ENCODE measurements at places on chromosomes 5 and 9.

DNA sequence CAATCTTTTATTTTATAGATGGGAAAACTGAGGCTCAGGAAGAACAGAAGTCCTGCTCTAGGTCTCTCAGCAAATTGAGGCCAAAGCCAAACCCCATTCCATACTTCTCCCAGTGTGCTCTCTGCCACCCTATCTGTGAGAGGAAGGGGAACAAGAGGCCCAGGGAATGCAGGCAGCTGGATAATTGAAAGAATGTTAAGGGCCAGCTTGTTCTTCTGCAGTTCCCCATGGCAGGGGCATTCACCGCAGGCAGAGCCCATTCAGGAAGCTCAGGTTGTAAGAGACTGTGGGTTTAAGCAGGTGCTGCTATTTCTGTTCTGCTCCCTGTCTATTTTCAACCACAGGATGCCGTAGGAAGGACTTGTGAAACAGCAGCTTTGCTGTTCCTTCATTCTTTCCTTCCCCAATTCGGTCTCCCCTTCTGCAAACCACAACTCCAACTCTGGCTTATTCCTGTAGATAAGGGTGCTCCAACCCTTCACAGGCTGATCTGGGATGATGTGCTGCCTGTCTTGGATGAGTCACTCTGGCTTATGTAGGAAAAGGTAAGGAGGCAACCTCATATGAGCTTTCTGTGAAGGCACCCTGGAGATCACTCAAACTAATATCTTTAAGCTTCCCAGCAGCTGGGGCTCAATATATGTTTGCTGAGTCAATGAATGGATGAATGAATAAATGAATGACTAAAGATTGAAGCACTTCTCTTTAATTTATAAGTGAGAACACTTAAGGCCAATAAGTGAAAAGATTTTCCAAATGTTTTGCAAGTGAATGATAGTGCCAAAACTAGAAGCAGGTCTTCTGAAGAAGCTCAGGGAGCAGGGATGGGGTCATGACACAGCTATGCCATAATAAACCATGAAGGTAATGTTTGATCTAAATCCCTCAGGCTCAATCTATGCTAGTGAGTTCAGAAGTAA is 377.6 kb downstream of the BRINP1 start:
- DNase-seq, result no peak

- DNase-seq, result no peak
Measured at GRCh38 chr9:130254747-130255630, 10.6 kb upstream of the HMCN2 start.

DNA sequence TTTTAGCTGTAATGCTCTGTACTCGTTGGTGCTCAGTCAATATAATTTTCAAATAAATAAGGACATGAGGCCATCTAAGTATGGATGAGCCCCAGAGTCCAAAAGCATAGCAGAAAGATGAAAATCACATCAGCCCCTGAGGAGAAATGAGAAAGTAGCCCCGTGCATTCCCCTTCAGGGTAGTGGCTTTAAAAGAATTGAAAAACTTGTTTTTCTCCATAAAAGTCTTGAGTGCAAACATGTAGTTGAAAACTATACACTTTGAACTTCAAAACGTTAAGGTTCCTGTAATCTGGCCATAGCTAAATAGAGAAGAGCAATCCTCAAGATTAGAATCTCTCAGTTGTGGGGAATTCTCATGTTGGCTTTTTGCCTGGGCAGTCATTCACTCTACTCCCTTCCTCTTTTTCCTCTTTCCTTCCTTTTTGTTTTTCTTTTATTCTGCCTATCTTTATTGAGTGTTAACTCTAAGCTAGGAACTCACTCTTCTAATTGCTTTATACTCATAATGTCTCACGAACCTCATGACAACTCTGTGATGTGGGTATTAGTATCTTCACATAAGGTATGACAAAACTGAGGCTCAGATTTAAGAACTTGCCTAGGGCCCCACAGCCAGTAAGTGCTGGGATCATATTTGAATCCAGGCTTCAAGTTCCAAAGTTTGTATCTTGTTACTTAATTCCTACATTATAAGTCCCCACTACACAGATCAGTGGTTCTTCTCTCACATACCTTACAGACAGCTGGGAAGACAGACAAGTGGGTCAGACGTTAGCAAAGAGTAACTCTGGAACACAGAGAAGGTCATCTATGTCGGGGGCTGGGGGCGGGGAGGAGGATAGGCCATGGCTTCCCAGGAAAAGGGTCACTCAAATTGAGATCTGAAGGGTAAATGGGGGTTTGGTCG is 46.4 kb upstream of the ABCA1 start:
- no peak for DNase-seq

DNA sequence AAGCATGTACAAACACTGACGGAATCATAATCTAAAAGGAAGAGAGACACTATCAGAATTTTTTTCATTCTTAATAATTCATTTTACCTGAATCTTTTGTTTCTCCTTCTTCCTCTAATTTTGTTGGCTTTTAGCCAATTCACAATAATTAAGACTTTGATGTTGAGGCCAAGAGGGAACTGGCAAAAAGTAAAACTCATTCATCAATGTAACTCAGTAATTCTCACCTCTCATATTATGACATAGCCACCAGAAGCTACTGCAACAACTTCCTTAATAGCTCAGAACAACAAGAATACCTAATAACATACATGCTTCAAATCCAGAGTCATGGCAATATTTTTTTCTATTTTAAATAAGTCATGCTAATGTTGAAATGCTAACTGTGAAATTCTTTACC is 64.5 kb downstream of the MCTP1 start:
- DNase-seq, result no peak

GRCh38 chr9:70561786-70562395 is 147.4 kb upstream of the KLF9 start:
- no peak for DNase-seq

DNA sequence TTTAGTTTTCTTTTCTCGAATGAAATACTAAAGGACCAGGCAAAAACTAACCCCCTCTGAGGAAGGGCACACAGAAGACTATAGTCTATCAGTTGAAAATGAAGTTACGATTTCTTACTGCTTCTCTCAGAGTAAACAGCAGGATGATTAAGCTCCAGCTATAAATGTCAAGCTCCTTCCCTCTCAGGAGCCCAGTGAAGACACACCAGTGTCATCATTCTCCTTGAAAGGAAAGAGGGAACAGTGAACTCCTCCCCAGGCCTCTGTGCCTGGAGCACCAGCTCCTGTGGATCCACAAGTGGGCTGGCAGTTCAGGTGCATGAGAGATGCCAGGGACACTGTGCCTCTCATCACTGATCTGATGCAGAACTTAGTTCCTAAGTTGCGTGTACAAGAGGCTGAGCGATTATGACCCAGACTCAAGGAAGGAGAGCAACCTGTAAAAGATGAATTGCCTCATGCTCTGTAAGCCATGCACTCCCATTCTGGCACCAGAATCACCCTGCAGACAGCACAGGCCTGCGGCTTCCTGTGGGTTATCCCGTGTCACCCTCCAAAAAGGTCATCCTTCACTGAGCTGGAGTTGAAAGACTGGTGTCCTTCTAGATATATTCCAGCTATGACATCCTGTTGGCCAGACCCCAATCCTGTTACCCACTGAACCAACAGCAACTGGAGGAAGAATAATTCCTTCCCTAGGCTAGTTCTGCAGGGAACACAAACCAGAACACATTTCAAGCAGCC is 394.0 kb downstream of the SEMA5A start:
- no peak for DNase-seq

- DNase-seq, result no peak
Measured at GRCh38 chr9:32906213-32906612, 95.2 kb downstream of the APTX start.

GRCh38 chr5:75363726-75364495 is 26.9 kb downstream of the HMGCR start:
- no peak for DNase-seq

GRCh38 chr5:127084656-127085055 is 11.4 kb upstream of the C5orf63 start:
- DNase-seq, result no peak

GRCh38 chr5:123156577-123157296 is 67.7 kb downstream of the PRDM6 start:
- DNase-seq, result no peak

GRCh38 chr5:132736853-132737833 is at the start of gene KIF3A:
TSS of gene KIF3A (minus strand) at chr5:132737546. CDS start at chr5:132737419, 127 bp downstream.
- DNase-seq, result peak; percentile 96

GRCh38 chr5:42434047-42434724 is 10.9 kb downstream of the GHR start:
- DNase-seq, result no peak

GRCh38 chr5:32783661-32784060 is 72.5 kb downstream of the NPR3 start:
- no peak for DNase-seq

GRCh38 chr5:151020304-151021110 is at the start of gene GPX3:
TSS of gene GPX3 (plus strand) at chr5:151020591. CDS start at chr5:151020655, 64 bp downstream.
- peak; percentile 80 for DNase-seq

DNA sequence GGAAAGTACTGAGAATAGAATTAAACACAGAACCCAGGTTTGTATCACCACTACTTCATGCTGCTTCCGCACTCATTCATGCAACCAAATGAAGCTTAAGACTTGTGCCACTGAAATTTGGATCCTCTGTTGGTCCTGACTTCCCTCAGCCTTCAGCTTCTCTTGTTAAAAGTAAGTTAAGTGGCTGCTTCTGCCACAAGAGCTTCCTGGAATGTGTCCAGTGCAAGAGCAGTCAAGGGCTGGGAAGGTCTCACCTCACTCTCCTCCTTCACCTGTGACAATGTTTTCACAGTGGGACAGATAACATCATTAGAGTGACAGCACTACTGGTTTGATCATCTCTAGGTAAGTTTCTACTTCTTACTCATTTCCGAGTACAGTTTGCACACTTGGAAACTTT is 7.9 kb downstream of the SNCAIP start:
- no peak for DNase-seq

- DNase-seq, result no peak
Measured at GRCh38 chr5:124399426-124399961, 346.9 kb downstream of the ZNF608 start.

DNA sequence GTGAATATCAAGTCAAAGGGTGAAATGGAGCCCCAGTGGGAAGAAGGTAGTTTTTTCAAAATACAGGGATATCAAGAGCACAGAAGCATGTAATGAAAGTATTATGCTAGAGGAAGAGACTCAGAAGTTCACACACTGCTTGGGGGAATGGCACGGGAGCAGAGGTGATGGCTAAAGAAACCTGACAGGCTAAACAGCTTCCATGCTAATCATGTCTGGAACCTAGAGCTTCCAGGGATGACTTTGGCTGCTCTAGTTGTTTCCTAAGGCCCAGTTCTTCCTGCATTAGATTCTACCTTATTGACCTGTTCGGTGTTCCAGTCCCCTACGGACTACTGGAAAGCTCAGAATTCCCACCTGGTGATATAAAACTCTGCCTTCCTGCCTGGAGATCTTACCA is 34.3 kb downstream of the TRIM32 start:
- DNase-seq, result no peak

GRCh38 chr9:22088717-22089061 is 79.6 kb upstream of the CDKN2B start:
- no peak for DNase-seq

- no peak for DNase-seq
Measured at GRCh38 chr9:75071530-75072122, 16.3 kb downstream of the NMRK1 start.

GRCh38 chr5:92518318-92518904 is 1062.6 kb downstream of the NR2F1-AS1 start:
- no peak for DNase-seq

GRCh38 chr9:34579808-34580163 is 9.7 kb downstream of the CNTFR start:
- no peak for DNase-seq

GRCh38 chr9:16002816-16003215 is 450.0 kb downstream of the CCDC171 start:
- no peak for DNase-seq

DNA sequence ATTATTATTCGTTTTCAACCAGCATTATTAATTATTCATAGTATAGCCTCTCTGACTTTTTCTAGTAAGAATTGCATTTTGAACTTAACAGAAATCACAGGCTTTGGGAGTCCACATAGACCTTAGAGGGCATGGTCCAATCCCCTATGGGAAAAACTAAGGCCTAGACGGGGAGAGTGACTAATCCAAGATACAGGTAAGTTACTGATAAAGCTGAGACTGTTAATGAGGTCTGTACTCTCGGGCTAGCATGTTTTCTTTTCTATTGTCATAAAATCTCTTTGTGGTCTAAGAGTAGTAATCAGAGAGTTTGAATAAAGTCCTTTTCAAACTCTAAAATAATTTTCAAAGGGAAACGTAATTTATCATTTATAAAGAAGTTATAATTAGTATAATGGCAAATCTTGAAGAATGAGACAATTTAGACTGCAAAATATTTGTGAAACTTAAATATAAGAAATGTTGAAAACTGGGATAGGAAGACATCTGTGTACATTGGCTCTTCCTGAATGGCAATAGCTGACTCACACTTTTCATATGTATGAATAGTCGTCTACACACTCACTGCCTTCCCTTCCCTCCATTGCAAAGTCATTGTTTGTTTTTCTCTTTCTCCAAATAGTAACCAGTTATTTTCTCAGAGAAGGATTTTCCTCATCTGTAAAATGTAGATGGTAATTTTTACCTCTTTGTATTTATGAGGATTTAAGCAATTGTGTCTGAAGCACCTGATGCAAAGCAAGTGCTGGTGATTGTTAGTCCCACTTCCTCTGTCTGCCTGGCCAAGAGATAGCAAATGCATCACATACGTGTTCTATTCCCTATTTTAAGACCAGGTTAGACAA is 207.9 kb upstream of the CD180 start:
- no peak for DNase-seq

- DNase-seq, result no peak
Measured at GRCh38 chr5:141729387-141730006, 47.5 kb upstream of the ARAP3 start.

DNA sequence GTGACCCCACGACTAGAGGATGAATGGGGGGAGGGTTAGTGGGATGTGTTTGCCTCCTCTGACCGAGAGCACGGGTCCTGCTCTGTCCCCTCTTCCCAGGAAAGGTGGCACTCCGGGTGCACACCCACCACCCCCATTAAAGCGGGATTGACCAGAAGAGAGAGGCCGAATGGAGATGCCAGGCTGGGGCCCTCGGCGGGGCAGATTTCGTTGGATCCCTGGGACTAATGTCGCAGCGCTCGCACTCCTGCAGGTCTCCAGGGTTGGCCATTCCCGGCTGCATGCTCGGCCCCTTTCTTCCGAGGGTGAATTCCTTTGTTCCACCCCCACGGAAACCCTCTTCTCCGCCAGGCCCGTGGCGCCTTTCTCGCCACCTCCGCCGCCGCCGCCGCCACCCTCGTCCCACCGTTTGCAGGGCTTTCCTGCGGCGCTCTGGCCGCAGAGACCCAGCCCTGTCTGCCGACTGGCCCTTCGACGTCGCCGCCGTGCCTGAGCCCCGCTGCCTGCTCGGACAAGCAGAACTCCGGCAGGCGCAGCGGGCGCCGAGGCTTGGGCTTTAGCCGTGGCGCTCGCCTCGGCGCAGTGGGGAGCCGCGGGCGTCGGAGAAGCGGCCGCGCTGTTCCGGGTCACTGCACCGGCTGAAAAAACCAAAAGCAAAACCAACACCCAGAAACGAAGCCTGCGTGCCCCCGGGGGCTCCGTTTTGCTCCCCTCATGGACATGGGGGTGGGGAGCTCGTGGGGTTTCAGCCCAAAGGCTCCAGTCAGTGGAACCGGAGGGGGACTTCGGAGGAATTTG is 11.8 kb downstream of the LMX1B start:
- DNase-seq, result no peak

GRCh38 chr5:4005335-4005734 is 409.7 kb downstream of the IRX1 start:
- DNase-seq, result no peak
